Cardiac fibroblast (primary cell): ENCODE measurements at places on chromosomes 16 and 17.

- DNase-seq: no peak
These were observed 20.1 kb downstream of the TPSD1 start for GRCh38 chr16:1275791-1276579.

GRCh38 chr16:57893559-57894389, 77.2 kb downstream of the CNGB1 start:
- DNase-seq: peak; percentile 100

- no peak for DNase-seq
These were observed 334.1 kb downstream of the TOX3 start for GRCh38 chr16:52212841-52213240.

DNA sequence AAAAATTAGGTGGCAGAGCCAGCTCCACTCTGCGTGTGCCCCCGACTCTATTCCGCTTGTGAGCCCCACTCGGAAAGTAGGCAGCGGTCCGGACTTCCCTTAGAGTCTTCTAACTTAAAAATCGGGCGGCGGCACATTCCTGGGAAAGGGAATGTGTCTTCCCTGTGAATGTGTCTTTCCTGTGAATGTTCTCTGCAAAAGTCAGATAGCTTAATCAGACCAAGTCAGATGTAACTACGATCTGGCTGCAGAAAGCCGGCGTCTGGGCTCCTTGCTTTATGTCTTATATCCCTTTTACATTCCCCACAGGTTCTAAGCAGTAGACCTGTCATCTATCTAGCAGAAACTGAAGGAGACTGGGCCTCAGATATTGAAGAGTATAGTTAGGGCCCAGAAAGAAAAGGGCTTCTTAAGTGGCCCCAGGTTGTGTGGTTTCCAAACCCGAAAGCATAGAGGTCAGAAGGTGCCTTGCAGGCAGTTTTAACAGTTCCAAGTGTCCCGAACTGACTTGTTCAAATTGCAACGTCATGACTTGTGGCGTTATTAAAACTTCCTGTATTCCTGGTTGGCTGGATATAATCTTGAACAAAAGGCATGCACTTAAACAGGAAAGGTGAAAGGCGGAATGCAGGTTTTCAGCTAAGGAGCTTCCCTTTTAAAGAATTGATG, 601 bp downstream of the PHKB start:
- peak; percentile 64 for DNase-seq

GRCh38 chr16:50282010-50282538, 15.7 kb downstream of the ADCY7 start:
- peak; percentile 75 for DNase-seq

DNA sequence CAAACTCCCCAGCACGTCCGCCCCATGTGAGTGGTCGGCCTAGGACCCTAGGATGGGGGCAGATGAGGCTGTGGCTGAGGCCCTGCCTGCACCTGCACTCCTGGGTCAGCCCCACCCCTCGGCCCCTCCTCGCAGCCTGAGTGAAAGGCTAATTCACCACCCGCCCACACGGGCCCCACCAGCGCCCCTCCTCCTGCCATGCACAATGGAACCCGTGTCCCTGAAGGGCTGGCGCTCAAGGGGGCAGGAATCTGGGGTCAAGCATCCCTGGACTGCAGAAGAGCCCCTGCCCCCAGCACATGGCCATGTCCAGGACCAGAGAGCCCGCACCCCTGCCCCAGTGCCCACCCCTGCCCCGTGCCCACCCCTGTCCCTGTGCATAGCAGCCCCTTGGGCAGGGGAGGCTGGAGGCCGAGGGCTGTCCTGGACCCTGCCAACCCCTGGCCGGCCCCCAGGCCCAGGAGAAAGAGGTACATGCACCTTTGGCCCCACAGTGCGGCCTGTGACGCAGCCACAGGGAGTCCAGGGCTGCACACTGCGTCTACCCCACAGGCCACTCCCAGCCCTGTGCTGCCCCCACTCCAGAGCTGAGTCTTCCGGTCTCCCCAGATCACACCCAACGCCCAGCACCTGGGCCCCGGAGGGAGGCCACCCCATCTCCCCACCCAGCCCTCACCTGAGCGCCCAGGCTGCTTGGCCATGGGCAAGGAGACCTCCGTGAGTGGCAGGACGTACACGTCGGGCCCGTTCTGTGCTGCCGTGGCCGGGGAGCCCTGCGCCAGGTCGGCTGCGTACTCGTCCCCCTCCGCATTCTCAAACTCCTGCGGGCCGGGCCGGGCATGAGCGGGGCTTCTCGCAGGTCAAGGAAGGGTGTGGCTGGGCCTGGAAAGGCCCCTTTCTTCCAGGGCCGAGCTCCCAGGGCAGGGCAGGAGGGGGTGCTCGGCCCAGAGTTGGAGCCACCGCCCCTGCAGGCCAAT, 34.6 kb upstream of the PVALEF start:
- no peak for DNase-seq

GRCh38 chr16:70158261-70158939, 15.2 kb upstream of the CLEC18C start:
- no peak for DNase-seq
